HTR-8/SVneo (cell line): ENCODE measurements at places on chromosomes 11 and 22.
A peak's percentile ranks its signal among the peaks of the same experiment; 100 is the strongest.

DNA sequence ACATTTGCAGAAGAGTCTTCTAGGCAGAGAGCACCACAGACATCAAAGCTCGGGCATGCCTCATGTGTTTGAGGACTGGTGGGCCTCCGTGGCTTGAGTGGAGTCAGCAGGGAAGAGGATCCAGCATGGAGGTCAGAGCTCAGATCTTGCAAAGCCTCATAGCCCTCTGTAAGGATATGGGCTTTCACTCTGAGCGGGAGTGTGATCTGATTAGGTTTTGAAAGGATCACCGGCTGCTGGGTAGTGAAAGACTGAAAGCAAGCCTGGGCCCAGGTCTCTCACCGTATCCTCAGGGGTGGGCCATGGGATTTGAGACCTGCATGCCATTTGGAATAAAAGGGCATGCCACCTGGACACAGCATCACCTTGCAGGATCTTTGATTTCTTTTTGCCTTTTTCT lies 112.7 kb downstream of the TEAD1 start:
- no peak for DNase-seq

GRCh38 chr11:32939866-32940265 lies 47.3 kb downstream of the QSER1 start:
- no peak for DNase-seq

GRCh38 chr11:60235321-60235720 lies 7.6 kb downstream of the MS4A4E start:
- no peak for DNase-seq

DNA sequence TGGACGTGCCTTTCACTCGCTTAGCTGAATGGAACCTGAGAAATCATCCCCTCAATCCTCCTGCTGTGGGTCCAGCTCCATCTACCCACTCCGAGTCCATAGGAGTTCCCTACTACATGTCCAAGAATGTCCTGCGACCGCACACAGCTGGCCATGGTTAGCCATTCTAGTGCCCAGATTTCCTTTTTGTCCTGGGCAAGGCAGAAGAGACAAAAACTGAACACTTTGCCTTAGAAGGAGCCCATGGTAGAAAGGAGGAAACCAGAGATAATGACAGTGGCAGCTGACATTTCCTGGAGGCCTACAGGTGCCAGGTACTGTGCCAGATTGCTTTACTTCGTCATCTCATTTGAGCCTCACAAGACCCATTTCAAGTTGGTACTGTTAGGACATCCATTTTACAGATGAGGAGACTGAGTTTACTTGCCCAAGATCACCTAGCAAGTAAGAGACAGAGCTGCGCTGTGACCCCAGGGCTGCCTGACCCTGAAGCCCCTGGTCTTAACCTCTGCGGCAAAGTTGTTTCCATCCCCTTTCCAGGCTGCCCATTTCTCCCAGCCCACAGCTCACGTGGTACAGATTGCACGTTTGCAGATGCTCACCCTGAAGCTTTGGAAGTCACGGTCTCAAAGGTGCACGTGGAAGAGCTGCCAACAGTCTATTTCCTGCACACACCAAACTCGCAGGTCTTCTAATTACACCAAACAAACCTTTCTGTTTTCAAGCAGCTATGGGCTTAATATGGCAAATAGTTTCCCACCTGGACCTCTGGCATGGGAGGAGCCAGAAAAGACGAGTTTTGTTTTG lies 112.7 kb downstream of the ZBTB16 start:
- no peak for DNase-seq

GRCh38 chr11:127656116-127656836 lies 655.7 kb upstream of the KIRREL3 start:
- DNase-seq = no peak

GRCh38 chr11:46273511-46274205 lies 3.8 kb upstream of the CREB3L1 start:
- no peak for DNase-seq

DNA sequence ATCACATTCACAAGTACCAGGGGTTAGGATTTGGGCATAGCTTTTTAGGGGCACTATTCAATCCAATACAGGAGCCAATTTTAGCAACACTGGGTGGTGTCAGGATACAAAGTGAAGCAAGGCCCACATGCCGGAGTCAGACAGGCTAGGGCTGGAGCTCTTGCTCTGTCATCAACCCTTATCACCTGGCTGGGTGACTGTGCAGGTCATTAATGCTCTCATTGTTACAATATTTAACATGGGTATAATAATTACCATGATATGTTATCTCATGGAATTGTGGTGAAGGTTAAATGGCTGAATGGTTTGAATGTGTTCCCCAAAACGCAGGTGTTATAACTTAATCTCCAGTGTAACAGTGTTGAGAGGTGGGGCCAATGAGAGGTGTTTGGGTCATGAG lies 143.3 kb upstream of the THY1 start:
- no peak for DNase-seq

DNA sequence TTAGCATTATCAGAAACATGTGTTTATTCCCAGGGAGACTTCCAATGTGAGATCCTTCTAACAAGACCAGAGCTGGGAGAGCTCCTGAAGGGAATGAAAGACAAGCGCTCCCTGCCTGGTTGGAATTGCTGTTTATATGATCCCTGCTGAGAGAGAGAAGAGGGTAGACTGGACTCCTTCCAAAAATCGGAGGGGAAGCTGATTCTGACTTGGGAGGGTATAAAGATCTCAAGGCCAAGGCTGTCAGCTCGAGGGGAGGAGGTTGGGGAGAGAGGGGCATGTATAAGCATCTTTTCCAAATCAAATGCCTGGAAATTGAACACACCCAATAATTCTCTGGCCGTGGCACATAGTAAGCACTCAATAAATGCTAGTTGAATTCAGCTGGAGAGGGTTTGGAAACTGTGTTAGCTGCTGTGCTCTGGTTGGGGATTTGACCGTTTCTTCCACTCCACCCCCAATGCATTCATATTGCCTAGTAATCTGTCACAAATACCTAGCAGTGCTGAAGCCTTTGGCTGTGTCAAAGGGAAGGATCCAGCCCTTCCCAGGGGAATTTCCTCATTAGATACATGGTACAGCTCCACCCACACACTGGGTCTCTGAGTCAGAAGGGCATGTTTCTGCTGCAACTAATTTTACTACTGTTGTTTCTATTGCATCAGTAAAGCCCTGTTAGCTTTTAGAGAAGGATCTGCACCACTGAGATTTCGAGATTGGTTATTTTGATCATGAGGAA lies 61.5 kb downstream of the CACNG2 start:
- no peak for DNase-seq

DNA sequence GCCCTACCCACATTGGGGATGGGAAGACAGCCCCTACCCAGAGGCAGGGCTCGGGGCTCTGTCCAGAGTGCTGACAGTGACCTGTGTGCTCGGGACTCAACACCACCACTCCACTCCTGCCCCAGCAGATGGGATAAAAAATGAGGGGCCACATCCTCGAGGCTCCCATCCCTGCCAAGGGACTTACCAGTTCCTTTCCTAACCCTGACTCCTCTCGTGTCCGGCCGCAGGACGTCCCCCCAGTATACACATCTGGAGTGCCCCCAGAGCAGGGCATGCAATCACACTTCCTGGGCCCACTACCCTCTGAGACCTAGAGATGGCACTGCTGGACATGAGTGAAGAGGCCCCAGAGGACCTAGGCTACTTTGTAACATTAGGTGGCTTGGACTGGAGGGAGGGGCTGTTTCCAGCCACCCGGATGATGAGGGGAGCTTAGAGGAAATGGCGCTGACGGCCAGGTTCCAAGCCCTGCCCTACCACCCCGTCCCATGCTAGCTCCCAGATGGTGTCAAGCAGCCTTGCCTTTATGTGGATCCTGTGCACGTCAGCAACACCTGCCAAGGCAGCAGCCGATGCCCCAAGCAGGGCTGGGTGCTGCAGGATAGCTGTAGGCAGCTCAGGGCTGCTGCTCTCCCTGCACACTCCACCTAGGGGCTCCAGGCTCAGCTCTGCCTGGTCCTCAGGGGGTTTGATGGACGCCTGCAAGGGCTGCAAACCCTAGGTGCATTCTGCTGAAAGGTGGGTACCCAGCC lies 86.6 kb downstream of the DGCR2 start:
- no peak for DNase-seq

DNA sequence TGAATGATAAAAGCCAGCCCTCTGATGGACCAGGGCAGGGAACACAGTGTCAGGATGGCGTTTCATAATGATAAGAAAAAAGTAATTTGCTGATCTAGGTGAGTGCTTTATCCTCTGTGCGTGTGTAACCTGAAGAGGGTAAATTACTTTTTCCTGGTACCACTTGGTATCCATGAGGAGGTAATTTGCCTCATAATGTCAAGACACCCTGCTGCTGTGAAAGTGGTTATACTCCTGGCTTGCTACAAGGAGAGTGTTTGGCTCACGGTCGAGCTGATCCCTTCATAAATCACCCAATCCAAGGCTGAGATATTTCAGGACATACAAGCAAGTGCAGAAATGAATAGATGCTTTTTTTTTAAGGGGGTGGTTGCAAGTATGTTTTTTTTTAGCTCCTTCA lies 207.2 kb upstream of the PGR start:
- DNase-seq = no peak

DNA sequence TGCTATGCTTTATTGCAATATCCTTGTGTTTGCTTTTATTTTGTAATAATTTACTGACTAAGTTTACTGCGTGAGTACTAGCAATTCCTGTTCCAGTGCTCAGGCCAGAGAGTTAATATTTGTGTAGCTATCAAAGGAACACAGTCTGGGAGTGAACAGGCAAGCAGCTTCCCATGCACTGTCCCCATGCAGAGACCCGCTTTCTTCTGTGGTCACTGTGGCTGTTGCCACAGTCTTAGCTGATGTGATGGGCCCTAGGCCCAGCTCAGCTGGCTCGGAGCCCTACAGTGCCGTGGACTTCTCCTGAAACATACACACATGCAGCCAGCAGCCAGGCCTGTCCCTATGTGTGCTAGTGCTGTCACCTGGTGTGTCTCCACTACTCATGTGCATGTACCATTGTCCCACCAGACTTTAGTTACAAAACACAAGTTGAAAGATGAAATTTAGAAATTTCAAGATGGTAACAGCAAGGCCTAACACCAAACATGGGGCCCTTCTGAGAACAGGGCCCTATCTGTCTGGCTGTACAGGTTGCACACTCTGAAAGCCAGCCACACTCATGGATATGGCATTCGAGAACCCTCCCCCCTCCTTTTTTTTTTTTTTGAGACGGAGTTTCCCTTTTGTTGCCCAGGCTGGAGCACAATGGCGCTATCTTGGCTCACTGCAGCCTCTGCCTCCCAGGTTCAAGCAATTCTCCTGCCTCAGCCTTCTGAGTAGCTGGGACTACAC lies 12.3 kb upstream of the SCUBE2 start:
- DNase-seq = no peak

DNA sequence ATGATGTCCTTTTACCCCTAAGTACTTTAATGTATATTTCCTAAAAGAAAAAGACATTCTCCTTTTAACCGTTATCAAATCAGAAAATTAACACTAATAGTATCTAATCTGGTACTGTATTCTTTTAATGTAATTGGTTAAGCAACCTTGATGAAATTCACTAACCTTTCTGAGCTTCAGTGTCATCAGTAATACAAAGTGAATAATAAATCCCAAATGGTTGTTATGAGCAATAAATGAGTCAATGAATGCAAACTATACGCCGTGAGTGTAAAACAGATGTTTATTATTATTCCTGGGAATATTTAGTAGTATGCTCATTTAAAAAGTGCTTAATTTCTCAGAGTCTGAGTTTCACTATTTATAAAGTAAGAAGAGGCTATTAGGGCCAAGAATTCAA lies 21.5 kb downstream of the UEVLD start:
- DNase-seq = no peak

GRCh38 chr11:66996609-66997273 lies 21.6 kb downstream of the C11orf86 start:
- no peak for DNase-seq

GRCh38 chr22:50081426-50082196 lies 3.6 kb downstream of the MLC1 start:
- DNase-seq = no peak

DNA sequence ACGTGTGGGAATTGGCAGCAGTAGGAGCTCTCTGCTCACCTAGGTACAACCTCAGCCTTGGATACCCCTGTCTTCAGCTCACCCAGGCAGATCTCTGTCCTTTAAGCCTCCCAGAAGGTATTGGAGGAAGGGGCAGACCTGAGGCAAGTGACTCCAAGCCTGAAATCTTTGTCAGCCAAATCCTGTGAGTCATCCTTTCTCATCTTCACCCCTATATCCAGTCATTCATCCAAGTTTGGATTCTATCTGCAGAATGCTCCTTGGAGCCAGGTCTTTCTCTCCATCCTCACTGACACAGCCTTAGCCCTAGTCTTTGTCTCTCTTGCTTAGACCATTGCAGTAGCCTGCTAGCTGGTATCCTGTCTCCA lies 10.4 kb upstream of the THY1 start:
- peak; percentile 38 for DNase-seq

DNA sequence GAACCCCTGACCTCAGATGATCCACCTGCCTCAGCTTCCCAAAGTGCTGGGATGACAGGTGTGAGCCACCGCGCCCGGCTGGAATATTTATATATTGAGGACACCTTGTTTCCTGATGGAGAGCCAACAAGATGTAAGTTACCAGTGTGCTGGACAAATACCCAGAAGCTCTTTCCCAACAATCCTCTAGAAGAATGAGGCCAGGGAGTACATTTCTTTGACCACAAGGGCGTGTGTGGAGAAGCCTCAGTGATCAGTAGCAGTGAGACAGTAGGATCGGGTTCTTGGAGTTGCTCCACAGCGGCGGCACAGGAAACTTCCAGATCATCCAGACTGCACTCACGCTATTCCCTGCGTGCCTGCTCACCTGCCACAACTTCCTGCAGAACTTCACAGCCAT lies 10.3 kb upstream of the POLA2 start:
- no peak for DNase-seq

DNA sequence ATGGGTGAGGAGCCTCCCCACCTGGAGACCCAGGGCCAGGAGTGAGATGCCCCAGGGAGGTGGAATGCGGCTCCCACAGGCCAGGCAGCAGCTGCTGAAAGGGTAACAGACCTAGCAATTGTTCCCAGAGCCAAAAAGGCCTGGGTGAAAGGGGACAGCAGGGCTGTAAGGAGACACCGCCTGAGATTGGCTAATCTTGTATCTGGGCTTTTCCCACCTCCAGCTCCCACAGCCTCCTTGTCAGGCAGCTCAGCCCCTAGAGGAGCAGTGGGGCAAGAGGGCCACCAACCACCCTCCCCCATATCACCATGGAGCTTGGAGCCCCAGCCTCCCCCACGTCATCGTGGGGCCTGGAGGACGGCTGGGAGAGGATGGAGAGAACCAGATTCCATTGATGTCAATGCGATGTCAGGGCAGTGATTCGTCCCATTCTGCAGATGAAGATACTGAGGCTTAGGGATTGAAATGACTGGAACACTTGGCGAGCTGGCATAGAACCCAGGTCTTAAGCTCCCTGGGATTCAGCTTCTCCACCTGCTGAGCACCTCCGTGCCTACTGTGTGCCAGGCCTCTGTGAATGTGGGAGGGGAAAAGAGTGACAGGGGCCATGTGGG lies 2.9 kb upstream of the MGAT3 start:
- no peak for DNase-seq

DNA sequence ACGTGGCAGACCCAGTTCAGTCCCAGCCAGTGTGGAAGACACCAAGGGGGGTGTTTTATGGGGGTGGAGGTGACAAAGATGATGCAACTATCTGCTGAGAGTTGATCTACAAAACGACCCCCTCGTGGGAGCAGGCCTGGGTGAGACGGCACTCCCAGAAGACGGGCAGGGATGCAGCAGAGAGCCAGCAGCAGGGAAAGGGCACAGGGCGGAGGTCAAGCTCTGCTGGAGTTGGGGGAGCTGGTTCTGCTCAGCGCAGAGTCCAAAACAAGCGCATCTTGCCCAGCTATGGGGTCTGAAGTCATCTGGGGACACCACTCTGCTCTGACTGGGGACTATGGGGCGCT lies 3.9 kb downstream of the GNB1L start:
- DNase-seq = no peak

- DNase-seq = no peak
Measured at GRCh38 chr11:75491465-75491864, 34.3 kb downstream of the GDPD5 start.

- no peak for DNase-seq
Measured at GRCh38 chr22:39128508-39128907, 24.0 kb downstream of the CBX7 start.
